Neural progenitor cell (in vitro differentiated cells): ENCODE measurements at places on chromosomes 5 and 9. TPM values are rescaled to one million over a fixed set of nuclear protein-coding genes. Genes with fewer than 3 reads are reported as not detected.

The FCN2 gene
- not detected in 2 replicates for total RNA-seq

The CDKN2B-AS1 gene
- not detected in 2 replicates for total RNA-seq

DNA sequence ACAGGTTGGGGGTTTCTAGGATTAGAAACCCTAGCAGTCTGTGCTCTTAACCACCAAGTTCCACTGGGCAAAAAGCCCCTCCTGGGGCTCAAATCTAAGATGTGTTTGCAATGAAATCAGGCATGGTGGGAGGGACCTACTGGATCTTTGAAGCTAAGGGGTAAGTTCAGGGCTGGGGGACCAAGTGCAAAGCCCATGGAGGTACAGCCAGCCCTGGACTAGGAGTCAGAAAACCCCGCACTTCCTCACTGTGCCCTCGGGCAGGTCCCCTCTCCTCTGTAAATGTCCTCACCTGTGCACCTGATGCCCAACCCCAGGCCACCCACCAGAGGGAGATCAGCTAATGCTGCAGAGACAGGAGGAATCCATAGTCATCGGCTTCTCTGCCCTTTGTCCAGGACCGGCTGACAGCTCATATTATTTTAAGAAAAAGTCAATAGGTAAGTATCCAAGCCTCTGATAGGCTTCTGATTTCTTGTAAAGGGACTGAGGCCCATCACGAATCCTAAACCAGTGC, 138.3 kb downstream of the PAX5 start:
- no peak for DNase-seq

DNA sequence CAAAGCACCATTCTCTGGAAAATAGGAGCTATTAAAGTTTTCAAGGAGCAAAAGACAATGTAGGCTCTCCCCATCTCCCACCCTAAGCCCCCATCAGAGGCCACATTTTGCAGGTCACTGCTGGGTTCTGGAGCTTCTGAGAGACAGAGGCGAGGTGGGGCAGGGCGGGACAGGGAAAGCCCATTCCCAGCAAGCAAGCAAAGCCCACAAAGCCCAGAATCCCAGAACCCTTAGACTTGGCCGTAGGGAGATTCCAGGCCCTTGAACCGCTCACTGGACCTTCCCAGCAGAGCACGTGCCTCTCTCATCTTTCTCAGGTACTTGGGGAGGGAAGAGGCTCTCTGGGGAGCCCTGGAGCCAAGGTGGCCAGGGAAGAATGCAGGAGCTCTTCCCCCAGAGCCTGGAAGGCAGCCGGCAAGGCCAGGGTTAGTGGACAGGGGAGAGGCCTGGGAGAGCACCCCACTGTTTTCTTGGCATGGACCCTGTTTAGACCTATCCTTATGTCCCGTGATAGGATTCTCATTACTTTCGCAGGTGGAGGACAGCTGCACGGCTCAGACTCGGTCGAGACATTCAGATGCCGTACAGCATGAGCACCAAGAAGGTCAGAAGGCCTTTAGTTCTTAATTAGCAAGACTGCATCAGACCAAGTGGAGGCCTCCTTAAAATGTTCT, 52.4 kb downstream of the ZNF354C start:
- DNase-seq, result no peak

- no peak for DNase-seq
Measured at GRCh38 chr9:99593610-99594009, 228.1 kb upstream of the NR4A3 start.
